ENCODE measurements at places on chromosomes 2 and 18.

DNA sequence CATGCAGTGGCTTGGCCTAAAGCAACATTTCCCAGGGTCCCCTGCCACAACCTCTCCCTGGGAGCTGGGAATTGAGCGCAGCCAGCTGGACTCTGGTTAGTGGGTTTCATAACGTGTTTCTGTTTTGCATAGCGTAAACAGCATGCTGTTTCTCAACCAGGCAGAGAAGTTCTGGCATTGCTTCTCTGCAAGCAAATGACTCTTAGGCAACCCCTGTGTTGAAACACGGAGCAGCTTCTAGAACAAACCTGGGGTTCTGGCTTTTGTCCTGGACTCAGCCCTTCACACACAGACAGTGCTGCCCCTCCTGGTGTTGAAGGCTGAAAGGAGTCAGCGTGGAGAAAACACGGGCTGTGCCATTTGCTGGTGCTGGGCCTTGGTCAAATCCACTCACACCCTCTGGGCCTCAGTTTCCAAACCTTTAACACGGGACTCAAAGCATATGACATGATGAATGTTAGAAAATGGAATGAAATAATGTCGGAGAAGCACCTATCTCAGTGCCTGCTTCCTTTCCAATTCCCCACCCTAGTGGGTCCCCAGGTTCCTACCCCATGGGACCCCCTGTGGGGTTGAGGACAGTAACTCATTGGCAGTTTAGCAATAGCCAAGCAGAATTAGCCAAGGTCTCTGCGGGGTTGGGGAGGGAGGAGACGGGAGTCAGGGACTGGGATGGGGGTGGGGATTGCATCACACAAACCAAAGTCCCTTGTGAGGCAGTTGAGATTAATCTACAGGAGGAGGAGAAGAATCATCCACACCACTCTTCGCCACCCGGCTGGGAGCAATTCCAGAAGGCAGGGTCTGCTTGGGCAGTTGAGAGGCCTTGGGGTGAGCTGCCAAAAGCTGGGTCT lies 30.2 kb upstream of the IL1R2 start:
- DNase-seq = peak; percentile 53

- no peak for DNase-seq
Observed at GRCh38 chr2:111025288-111025687, 95.4 kb upstream of the BCL2L11 start.

DNA sequence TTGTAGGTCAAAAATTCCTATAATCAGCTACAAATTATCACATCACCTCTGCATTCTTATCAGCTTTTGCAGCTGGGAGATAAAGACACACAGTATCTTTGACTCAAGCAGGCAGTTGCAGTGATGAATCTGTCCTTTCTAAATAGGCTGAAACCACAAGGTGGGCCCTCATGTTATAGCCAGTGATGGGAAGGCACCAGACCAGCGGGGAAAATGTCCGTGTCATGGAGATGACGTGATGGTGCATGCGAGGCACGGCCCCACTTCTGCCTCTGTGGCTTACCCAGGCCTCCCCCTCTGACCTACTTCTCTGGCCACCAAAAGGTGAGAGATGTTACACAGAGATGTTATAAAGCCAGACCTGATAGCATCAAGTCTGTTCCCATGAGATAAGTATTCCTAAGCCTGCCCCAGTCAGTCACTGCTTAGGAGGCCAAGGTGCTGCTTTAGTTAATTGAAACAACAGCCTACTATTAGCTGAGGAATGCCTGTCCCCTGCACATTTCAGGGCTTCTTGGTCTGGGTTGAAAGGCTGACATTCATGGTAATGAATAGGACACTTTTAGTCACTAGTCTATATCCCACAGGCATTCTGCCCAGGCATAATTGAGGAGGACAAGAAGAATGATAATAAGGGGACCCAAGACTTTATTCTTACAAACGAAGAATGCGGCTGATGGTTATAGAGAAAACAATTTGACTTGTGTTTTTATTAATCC lies 327.9 kb downstream of the LPIN1 start:
- DNase-seq = no peak

DNA sequence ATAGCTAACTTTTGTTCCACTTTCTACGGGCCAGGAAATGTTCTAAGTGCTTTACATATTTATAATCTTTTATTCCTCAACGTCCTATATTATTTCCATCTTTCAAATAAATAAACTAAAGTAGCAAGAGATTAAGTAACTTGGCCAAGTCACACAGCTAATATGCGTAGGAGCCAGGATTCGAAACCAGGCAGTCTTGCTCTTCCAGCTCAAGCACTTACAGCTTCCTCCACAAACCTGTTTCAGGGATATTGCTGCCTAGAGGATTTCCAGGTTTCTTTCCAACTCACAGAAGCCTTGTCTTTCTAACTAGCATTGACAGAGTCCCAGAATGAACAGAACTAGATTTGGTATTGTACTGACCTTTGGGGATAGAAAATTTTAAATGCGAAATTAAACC lies 102.5 kb downstream of the FIGN start:
- no peak for DNase-seq

GRCh38 chr2:144890828-144891227 lies 370.9 kb upstream of the ZEB2 start:
- no peak for DNase-seq

DNA sequence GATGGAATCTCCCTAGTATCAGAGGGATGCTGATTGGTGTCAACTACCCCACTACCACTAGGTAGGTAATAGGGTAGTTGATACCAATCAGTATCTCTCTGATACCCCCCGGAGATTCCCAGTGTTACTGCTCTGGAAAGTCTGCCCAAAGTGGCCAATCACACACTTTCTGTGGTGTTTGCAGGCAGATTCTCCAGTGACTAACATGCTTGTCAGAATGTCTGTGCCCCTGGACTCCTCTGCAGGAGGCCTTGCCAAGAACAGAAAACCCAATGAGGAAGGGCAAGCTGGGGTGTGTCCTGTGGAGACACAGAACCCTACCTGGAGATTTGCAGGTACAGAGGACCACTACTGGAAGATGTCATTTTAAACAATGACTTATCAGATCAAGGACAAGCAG lies 135.1 kb downstream of the RIT2 start:
- DNase-seq = no peak

DNA sequence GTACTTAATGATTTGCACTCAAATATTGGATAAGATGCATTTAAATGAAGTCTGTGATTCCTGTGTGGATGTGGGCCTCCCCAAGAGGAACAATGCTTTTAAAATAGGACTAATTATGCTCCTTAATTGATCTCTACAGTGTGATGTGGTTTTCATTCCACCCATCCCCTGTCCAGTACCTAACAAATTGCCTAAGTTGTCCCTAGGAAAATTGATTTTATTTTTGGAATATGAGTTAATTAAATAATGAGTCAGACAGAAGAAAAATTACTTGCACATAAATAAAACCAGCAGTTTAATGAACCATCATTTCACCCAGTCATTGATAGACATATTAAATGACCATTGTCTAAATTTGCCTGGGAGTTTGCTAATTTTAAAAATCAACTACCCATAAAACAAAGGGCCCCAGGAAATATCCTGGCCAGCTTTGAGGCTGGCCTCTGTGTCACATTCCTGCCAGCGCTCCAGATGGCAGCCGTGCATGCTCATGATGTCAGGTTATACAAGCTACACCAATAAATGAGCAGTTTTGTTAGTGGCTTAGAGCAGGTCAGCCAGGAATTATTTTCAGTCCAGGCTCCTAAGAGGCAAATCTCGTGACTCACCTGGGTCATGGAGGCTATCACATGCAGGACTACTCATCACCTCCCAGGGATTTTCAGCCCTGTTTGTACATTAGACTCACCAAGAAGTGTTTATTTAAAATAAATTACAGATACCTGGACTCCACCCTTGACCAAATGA lies 31.9 kb downstream of the ABHD3 start:
- DNase-seq = peak; percentile 42

- DNase-seq = peak; percentile 8
Observed at GRCh38 chr2:143193121-143193520, 63.9 kb downstream of the ARHGAP15 start.

DNA sequence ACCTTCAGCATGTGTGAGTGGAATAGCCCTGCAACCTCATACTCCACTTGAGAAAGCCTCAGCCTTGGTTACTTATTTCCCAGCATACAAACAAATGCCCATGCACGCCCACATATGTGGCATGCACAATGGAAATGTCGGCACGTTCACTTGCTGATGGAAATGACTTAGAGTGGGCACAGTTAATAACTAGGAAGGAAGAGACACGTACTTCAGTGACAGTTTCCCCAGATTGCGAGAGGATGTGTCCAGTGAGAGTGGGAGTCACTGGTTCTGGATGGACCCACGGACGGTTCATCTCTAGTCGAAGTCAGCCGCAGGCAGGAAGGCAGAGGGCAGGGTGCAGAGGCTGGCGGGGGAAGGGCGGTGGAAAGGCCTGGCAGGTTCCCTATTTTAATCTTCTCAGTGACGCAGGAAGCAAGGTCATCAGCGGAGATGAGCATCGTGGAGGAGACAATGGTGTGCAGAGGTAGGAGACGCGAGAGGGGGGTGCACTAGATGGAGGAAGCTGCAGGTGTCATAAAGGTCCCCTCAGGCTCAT lies 350.7 kb upstream of the MYT1L start:
- DNase-seq = no peak

- no peak for DNase-seq
Observed at GRCh38 chr2:161250864-161251436, 57.3 kb upstream of the PSMD14 start.

DNA sequence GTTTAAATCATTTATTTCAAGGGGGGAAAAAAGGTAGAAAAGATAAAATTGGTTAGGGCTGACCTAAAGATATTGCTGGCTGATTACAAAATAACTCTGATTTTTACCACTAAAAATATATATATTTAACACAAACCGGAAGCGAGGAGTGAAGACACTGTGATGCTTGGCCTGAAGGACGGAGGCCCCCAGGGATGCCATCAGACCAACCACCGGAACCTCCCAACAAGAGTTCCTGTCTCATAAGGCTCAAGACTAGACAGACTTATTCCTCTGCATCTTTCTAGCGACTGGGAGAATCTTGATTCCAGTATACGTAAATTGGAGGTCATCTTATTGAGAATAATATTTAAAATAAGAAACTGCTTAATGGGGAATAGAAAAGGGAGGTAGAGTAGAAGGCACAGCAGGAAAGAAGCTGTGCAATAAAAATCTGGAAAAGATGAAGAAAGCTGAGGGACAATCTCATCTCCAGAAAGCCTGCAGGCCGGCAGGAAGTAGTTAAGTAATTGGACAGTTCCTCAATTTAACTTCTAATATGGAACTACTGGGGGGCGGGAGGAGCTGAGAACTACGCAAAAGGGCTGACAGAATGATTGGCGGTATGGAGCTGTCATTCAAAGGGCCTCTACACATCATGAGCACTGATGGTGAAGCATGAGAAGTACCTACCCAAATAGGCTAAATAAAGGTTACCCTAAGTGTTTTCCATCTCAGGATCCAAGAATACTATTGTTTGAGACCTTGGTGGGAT lies 91.1 kb downstream of the DTNB start:
- DNase-seq = no peak

GRCh38 chr2:72961853-72962468 lies 44.6 kb downstream of the EMX1 start:
- DNase-seq = no peak

DNA sequence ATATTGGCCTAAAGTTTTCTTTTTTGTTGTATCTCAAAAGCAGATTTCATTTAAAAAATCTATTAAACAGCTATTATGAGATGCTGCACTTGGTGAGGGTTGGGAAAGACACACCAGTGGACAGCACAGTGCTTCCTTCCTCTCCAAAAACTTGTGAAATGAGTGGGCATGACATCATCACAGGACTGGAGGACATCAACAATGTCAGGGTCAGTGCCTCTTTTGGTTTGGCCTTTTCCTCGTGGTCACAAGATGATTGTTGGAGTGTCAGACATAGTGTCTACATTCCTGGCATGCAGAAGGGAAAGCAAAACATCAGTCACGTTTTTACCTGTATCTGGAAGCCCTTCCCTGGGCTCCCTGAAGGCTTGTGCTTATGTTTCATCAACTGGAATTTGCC lies 49.6 kb downstream of the IL1R2 start:
- DNase-seq = no peak

DNA sequence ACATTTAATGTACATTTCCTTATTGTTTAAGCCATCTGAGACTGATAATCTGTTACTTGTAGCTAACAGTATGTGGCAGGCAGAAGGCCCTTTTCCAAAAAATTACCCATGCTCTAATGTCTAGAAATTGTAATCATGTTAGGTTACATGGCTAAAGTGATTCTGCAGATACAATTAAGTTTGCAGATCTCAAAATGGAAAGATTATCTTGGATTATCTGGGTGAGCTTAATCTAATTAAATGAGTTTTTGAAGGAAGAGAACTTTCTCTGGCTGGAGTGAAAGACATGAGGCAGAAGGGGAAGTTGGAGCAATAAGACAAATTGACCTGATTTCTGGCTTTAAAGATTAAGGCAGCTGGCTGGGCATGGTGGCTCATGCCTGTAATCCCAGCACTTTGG lies 76.3 kb downstream of the MBD2 start:
- no peak for DNase-seq

DNA sequence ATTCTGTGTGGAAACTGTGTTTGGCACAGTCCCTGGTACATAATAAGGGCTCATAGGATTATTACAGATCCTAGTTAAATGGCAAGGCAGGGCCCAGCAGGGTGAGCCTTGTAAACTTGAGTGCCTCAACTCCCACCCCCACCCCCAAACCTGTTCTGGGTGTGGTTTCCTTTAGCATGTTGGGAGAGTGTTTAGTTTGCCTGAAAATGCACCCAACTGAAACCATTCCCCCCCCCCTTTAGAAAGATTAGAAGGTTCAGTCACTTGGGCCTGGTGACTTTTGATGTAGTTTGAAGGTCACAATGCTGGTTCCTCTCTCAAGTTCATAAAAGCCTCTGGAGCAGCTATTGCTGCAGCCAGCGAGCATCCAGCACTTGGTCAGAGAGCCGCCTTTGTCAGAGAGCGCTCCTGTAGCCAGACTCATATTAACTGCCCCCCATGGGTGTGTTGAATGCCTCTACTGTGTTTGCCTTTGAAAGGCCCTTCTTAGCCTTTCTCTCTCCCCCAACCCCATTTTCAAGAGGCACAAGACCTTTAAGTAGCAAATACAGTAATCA lies 113.7 kb downstream of the SPTBN1 start:
- DNase-seq = no peak

- DNase-seq = peak; percentile 90
Observed at GRCh38 chr2:62293490-62294271, 97.8 kb downstream of the B3GNT2 start.

GRCh38 chr2:101204400-101205115 lies 48.1 kb upstream of the CNOT11 start:
- no peak for DNase-seq

DNA sequence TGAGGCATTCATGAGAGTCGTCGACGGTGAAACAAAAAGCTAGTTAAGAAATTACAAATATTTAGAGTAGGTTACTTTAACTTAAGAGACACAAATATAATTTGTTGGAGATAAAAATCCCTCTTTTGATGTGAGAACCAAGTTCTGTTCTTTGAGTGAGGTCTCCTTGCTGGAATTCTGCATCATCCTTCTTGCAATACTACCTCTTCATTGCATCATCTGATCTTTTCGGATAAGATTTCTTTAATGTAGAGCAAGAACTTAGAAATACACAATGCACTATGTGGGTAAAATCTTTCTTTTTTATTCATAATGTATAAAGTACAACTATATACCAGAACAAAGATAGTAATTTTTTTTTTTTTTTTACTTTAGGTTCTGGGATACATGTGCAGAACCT lies 118.4 kb downstream of the ARL4C start:
- DNase-seq = no peak
